ENCODE measurements at places on chromosomes 4 and X. TPM values are rescaled to one million over a fixed set of nuclear protein-coding genes. Genes with fewer than 3 reads are reported as not detected.

Gene GPRASP3
- total RNA-seq = 2.2 TPM

Gene HTN1
- not detected for total RNA-seq

Gene PFKFB1
- 0.44 TPM for total RNA-seq

Gene NXF3
- not detected for total RNA-seq

Gene CDKL2
- total RNA-seq = 0.60 TPM

Gene IL15
- total RNA-seq = 0.91 TPM

Gene FUNDC2
- 49.3 TPM for total RNA-seq

Gene PRDM5
- total RNA-seq = 0.05 TPM

Gene CT45A5
- not detected for total RNA-seq

Gene TGIF2LX
- not detected for total RNA-seq

Gene CC2D2A
- total RNA-seq = not detected

Gene PQBP1
- total RNA-seq = 70.8 TPM

Gene GSX2
- total RNA-seq = not detected

Gene SHOX
- not detected for total RNA-seq

Gene SOWAHB
- not detected for total RNA-seq

Gene TMEM150C
- total RNA-seq = not detected

Gene TLR6
- 3.1 TPM for total RNA-seq

Gene CTAG1B
- total RNA-seq = not detected

Gene TRAM1L1
- not detected for total RNA-seq

Gene RNF150
- not detected for total RNA-seq

Gene FGB
- total RNA-seq = not detected

Gene RBMXL3
- total RNA-seq = not detected

Gene FATE1
- total RNA-seq = not detected

Gene RPA4
- 0.76 TPM for total RNA-seq

Gene SMARCA5
- total RNA-seq = 45.7 TPM

Gene GPR119
- not detected for total RNA-seq

Gene SRPX2
- total RNA-seq = not detected

Gene KLHL13
- total RNA-seq = not detected

Gene RTL5
- total RNA-seq = 0.05 TPM

Gene PALLD
- total RNA-seq = 1.2 TPM

All from activated CD8-positive, alpha-beta T cell treated with anti-CD3 and anti-CD28 coated beads, Interleukin-2, amount 10 ng/mL, durations not matched to agents 7 days and 5 days (primary cell).